NCI-H526 (cell line): ENCODE measurements at places on chromosomes 7 and 10.

DNA sequence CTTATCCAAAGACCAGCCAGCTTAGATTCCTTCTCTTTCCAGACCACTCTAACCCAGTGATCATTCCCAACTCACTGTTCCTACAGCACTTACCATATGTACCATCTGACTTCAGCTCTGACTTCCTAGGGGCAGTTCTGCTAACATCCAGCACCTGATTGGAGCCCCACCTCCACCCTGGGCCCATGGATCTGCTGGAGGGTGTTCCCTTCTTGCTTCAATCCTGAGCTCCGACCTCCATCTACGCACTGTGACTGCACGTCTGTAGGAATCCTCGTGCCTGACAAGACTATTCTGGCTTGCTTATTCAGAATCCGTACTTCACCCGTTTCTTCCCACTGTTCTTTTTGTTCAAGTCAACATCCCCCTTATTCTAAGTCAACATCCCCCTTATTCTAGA is 57.6 kb downstream of the HIPK2 start:
- DNase-seq: peak; percentile 37

- DNase-seq: no peak
Observed at GRCh38 chr10:98855403-98856189, 380.1 kb downstream of the HPSE2 start.

GRCh38 chr10:78777466-78777865 is 291.3 kb upstream of the ZMIZ1 start:
- no peak for DNase-seq

DNA sequence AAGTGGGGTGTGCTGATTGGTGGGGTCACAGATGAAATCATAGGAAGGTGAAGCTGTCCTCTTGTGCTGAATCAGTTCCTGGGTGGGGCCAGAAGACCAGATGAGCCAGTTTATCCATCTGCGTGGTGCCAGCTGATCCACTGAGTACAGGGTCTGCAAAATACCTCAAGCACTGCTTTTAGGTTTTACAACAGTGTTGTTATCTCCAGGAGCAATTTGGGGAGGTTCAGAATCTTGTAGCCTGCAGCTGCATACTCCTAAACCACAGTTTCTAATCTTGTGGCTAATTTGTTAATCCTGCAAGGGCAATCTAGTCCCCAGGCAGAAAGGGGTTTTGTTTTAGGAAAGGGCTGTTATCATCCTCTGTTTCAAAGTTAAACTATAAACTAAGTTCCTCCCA is 17.0 kb upstream of the IFRD1 start:
- no peak for DNase-seq

GRCh38 chr10:53833908-53834307 is 967.1 kb downstream of the PCDH15 start:
- DNase-seq: no peak

GRCh38 chr7:50687575-50688225 is 95.0 kb downstream of the GRB10 start:
- DNase-seq: no peak

- no peak for DNase-seq
Observed at GRCh38 chr7:110317541-110318265, 773.2 kb upstream of the LRRN3 start.

DNA sequence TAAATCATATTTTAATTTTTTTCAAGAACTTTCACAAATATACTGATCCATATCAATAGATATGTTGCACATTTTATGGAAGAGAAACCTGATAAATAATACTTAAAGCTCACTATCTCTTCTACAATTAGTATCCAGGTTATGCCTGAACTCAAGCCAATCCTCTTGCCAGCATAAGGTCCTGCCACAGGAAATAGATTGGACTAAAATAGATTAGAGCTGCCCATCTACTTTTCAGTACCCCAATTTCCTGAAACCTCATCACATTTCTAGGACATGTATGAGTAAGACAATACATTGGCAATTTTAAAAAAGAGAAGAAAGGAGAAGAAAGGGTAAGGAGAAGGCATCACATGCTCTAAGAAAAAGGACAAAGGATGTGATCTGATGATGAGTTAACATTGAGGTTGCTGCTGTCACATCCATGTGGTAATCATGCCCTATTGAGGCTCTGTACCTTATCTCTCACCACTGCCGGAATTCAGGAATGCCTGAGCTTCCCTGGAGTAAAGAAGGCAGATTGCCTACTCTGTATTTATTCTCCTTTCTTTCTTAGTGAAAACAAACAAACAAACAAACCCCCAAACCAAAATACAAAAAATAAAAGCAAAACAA is 199.7 kb downstream of the ANK3 start:
- DNase-seq: no peak

GRCh38 chr10:74067373-74068352 is 69.7 kb downstream of the VCL start:
- DNase-seq: no peak

DNA sequence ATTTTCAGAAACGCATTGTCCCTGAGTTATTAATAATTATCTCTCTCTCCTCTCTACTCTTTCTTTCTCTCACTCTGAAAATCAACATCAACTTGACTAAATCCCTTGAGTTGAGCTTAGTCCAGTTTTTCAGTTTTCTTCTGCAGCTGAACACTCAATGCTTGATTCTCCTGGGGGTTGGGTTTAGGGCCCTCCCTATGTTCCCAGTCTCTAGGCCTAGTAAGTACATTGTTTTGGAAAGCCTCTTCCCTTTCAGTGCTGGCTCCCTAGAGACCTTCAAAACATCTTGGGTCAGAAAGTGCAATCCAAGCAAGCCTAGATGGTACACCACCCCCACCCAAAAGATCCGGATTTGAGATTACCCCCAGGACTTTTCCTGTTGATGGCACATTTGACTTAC is 488.5 kb downstream of the LRMDA start:
- no peak for DNase-seq

DNA sequence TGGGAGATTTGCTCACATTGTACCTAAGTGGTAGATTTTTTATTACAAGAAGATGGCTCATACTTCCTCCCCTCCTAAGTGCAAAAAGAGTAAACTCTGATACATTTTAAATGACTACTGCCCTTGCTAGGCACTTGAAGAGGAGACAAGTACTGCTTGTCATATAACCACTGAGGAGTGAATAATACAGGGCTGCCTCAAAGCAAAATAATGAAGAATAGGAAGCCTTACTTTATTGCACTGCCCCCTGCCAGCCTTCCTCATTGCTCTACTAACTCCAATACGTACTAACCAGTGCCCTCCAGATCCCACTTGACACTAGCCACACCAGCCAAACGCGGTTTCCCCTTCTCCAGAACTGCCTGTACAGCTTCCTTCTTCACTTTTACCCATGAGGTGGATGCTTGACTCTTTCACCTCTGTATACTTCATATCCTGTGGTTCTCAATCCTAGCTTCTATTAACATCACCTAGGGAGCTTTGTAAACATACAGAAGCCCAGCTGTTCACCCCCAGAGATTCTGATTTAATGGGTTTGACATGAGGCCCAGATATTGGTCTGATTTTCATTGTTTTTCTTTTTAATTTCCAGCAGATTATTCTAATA is 11.7 kb upstream of the MTERF1 start:
- no peak for DNase-seq

DNA sequence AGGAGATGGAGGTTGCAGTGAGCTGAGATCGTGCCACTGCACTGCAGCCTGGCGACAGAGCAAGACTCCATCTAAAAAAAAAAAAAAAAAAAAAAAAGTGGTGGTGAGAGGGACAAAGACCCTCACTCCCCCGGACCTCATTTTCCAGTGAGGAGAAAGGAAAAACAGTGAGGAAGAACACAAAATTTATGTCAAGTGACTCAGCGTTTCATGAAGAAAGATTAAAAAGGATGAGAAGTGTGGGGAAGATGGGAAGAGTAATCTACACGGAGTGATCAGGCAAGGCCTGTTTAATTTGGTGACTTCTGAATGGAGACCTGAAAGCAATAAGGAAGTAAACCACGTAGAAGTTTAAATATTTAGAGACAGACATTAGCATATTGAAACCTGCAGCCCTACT is 7.0 kb downstream of the NUDT5 start:
- no peak for DNase-seq

GRCh38 chr10:121063744-121064143 is 212.6 kb downstream of the WDR11 start:
- no peak for DNase-seq

DNA sequence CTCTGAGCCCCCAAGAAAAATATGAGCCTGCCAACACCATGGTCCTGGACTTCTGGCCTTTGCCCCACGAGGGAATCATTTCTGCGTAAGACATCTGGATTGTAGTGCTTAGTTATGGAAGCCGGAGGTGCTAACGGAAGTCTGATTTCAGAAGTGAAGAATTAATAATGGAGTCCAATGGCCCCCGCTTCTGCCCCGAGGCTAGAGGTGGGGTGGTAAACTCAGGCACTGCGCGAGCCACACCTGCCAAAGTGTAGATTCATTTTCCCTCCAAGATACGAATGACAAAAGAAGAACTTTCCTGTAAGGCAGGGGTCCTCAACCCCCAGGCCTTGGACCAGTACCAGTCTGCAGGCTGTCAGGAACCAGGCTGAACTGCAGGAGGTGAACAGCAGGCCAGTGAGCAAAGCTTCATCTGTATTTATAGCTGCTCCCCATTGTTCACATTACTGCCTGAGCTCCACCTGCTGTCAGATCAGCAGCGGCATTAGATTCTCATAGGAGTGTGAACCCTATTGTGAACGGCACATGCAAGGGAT is 22.3 kb downstream of the CNPY1 start:
- DNase-seq: peak; percentile 42

DNA sequence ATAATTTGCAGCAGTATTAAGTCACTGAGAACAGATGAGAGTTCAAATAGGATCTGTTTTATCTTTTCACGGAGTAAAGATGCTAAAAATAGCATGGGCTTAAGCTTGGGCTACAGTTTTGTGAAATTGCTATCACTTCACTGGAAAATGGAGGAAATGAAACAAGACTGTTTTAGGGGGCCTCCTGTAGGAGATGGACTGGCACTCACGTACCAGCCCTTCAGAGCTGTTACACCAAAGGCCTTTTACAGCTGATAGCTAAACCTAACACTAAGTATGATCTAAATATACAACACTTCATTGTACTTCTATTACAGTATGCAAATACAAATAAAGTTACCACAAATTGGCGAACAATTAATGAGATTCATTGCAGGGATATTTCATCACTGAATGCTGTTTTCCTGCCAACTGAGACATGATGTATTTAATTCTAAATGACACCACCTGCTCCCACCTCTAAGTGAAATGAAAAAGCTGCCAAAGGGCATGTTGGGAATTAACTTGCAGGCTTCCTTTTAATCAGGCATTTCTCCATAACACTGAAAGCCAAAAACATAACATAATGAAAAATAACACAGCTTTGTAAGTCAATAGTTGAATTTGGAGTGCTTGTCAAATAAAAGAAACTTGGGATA is 304.5 kb upstream of the LRRN3 start:
- no peak for DNase-seq

GRCh38 chr7:101399759-101400158 is 37.1 kb downstream of the COL26A1 start:
- no peak for DNase-seq

GRCh38 chr10:113038183-113038582 is 88.1 kb downstream of the TCF7L2 start:
- DNase-seq: no peak

GRCh38 chr10:71837098-71837827 is 13.8 kb downstream of the PSAP start:
- peak; percentile 54 for DNase-seq

- DNase-seq: no peak
Observed at GRCh38 chr10:62625484-62625883, 179.0 kb upstream of the ADO start.

- DNase-seq: no peak
Observed at GRCh38 chr7:130361681-130362080, 17.1 kb downstream of the CPA5 start.

DNA sequence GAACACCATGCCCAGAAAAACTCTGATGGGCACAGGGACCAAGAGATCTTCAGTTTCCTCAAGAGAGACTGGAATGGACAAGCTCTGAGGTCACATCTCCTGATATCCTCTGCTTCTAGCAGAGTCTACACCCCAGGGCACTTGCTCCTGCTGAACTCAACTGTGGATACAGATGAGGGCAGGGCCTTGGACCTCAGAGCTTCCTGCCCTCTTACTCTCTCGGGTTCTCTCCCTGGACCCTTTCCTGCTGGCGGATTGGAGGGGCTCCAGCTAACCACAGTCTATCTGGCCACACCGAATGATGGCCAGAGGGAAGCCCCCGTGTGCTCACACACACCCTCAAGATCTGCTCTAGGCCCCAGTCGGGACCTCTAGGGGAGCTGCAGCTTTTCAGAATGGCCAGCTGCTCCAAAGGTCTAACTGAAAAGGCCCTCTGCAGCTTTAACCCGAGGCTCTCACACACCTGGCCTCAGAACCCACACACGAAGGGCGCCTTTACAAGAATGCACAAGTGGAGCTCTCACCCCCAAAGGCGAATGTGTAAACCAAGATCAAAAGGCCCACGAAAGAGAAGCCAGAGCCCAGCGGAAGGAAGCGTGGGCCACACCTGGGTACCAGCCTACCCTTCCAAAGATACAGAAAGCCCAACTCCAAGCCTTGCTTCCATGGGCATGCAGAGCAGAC is 65.5 kb downstream of the FAM53B start:
- no peak for DNase-seq

- DNase-seq: no peak
Observed at GRCh38 chr7:34249192-34249591, 343.9 kb downstream of the BMPER start.

GRCh38 chr10:86636311-86636710 is 18.0 kb upstream of the OPN4 start:
- DNase-seq: no peak

GRCh38 chr7:128037880-128038619 is 6.8 kb upstream of the LRRC4 start:
- no peak for DNase-seq
